ENCODE measurements at places on chromosomes 2 and 18. TPM values are rescaled to one million over a fixed set of nuclear protein-coding genes. Genes with fewer than 3 reads are reported as not detected.
A peak's percentile ranks its signal among the peaks of the same experiment; 100 is the strongest.

- DNase-seq = no peak
These were observed 20.5 kb upstream of the RPL37A start for GRCh38 chr2:216478151-216478550.

DNA sequence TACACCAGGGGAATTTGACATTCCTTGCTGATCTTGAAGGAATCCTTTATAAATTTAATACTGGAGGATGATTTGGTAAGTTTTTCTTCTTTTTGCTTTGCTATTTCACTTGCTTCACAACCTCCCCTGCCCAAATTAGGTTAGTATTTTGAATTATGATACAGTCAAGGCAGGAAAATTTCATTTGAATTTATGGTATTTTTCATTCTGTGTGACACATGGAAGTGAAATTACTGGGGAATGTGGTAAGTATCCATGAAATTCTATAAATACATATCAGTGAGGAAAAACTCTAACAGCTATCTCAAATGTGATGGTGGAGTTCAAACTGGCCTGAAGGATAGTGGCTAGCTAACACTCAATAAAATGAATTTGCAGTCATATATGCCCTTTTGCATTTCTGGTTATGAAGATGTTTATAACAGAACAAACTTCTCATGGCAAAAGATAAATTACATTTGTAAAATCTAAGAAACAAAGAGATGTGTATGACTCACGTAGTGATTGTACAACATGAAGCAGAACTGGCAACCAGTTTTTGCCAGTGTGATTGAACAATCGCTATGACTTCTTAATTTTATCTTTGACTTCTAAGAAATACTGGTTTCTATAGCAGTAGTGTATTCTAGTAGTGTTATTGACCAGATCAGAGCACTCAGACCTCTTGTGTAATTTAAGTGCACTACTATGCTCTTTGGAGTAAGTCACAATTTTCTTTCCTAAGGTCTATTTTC is 152.6 kb downstream of the IKZF2 start:
- DNase-seq = no peak

DNA sequence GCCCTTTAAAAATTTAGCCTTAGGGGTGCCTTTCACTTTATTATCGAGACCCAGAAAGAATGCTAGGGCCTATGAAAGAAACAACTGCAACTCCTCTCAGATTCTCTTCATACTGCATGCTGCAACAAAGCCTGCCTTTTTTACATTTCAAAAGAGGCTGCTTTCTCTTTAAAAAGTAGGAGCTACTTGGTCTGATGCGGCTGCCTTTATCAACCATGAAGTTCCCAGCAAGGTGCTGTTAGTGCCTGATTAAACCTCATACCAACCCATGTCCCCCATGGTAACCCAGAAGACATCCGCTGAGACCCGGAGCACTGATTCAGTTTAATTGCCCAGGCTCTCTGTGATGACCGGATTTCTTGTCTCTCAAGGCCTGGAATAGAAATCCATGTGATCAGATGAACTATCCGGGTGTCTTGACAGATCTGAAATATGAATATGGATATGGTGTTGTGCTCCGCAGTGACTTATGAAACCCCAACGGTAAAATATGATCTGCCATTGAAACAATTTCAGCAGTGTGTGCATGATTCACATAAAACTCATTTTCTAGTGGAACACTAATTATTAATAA is 368.3 kb downstream of the ZNF521 start:
- no peak for DNase-seq

DNA sequence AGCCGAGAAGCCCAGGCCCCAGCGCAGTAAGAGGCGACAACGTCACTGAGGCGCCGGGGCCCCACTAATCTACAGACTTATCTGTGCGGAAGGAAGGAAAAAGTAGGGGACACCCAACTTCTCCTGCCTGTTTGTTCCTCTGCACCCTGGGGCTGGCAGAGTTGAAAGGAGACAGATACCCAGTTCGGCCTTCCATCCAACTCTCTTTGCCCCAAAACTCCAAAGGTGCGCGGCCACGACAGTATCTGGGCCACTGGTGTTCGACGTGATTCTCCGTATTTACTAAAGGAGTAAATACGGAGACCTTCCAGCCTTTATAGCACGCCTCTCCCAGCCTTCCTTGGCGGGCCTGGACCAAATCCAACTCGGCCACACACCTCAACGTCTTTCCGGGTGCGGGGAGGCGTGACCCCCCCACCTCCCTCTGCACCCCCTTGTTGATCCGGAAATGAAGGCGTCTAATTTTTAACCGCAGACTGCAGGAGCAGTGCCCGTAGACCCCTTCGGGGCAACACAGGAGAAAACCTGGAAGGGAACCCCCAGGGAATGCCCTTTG is 1.6 kb downstream of the SMAD7 start:
- peak; percentile 79 for DNase-seq

DNA sequence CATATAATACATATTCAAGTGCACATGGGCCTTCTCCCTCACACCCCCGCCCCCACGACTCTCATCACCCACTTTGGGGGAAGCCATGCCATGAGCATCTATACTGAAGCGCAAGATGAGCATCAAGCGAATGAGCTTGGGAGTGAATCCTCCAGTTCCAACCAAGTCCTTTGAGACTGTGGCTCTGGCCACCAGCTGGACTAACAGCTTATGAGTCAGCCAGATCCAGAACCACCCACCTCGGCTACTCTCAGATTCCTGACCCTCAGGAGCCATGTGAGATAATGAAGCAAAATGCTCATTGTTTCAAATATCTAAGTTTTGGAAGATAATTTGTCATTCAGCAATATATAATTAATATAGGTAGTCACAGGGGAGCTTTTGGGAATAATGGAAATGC is 22.2 kb upstream of the IL1RL1 start:
- DNase-seq = no peak

DNA sequence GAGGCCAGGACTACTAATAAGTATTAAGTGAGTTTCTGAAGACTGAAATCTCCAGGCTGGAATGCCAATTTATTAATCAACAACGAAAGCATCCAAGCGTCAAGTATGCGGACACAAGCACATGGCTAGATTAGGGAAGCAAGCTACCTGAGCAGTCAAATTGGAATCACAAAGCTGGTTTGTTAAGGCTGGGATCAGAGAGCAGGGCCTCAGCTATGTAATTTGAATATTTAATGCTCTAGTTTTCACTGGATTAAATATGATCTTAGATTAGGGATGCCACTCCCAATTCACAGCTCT is 5.7 kb downstream of the CCL20 start:
- DNase-seq = no peak

- DNase-seq = no peak
These were observed 72.3 kb downstream of the FMNL2 start for GRCh38 chr2:152407204-152407721.

DNA sequence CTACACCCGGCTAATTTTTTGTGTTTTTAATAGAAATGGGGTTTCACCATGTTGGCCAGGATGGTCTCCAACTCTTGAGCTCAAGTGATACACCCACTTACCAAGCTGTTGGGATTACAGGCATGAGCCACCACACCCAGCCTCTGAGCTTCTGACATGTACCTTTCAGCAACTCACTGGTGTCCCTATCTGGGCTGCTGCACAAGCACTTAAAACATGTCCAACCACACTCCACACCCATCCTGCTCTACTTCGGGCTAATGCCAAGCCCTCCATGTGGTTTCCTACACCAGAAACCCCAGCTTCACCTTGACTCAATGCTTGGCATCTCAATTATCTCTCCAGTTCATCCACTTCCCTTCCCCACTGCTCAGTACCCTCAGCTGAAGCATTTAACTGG is 22.4 kb upstream of the ARMC9 start:
- DNase-seq = no peak

DNA sequence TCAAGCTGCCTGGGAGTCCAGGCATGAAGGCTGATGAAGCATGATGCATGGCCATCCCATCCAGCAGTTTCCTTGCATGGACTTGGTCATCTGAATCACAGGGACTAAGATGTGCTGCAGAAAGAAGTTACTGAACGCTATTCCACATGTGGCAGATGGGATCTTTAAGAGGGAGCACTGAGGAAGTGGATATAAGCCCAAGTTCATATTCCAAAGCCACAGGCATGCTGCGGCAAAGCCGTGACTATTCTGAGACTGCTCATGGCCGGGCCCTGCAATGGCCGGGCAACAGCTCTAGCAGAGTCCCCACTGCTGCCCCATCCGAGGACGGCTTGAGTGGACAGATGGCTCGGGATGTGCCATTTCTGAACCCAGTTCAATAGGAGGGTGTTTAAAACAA is 61.5 kb downstream of the STPG4 start:
- DNase-seq = no peak

DNA sequence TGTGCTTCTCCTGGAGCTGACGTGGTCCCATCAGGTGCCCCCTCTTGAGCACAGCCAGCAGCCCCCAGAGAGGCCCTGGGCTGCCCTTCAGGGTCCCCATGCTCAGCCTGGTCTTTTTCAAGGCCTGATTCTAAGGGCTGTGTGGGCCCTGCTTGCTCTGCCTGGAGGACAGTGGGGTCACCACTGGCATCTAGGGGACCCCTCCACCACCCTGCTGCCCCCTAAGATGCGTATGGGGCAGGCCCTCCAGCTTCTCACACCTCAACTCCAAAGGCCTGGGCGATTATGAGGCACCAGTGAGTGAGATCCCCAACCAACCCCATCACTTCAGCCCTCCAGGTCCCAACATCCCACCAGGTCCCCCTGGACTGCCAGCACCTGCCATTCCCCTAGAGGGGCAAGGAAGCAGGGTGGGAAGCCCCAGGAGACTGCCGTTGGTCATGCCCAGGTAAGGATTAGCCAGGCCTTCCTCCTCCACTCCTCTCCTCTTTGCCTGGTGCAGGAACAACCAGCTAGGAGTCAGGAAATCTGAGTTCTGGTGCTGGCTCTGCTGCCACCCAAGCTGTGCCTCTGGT is 114.4 kb downstream of the SMAD7 start:
- DNase-seq = no peak

- DNase-seq = no peak
These were observed 7.0 kb downstream of the GCFC2 start for GRCh38 chr2:75703589-75704287.

- DNase-seq = peak; percentile 44
These were observed 20.0 kb downstream of the EMX1 start for GRCh38 chr2:72937356-72937669.

GRCh38 chr18:58069721-58070292 is 25.8 kb downstream of the NEDD4L start:
- no peak for DNase-seq

- DNase-seq = peak; percentile 53
These were observed 32.3 kb downstream of the GPC1 start for GRCh38 chr2:240467659-240468302.

- DNase-seq = no peak
These were observed 653 bp downstream of the MRPS9 start for GRCh38 chr2:105038383-105039061.

The ENOSF1 gene
- total RNA-seq = 25.3 TPM

The FOXD4L1 gene
- total RNA-seq = not detected

The HOXD8 gene
- 0.16 TPM for total RNA-seq

The YIPF4 gene
- 77.2 TPM for total RNA-seq

The MOCOS gene
- 0.38 TPM for total RNA-seq

The FRZB gene
- 1.3 TPM for total RNA-seq
